GM06990 (cell line): ENCODE measurements at places on chromosomes 16 and 17.
A peak's percentile ranks its signal among the peaks of the same experiment; 100 is the strongest.

DNA sequence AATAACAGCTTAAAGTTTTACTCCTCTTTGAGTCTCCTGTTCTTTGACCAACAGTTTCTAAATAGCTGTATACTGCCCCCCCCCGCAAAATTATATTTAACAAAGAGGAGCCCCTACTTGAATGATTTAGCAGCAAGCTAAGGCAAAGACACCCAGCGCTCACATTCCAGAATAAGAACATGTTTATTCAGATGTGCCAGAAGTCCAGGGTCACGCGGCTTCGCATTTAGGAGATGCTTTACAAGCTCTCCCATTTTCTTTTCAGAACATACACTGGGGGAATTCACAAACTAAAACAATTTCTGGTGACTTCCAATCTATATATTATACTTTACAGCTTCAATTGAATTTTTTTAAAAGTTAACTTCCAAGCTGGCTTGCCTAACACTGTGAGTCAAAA, 5.3 kb downstream of the PLD6 start:
- no peak for DNase-seq

DNA sequence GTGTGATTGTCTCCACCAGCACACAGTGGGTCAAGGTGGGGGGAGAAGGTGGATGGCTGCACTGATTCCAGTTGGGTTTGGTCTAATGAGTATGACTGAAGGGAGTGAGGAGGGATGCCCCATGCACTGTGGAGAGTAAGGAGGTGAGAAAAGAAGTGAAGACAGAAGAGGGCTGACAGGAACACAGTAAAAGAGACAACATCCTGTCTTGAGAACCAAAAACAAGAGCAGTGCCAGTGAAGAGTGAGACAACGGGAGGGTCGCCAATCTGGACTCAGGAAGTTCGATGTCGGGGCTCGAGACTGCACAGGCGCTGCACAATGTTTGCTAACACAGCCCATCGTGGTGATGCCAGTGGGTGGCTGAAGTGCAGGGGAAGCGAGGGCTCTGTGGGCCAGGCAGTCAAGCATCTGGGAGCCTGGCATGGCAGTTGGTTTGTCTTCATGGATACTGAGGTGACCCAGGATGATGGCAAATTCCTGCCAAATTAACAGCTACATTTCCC, 34.1 kb downstream of the DUSP14 start:
- DNase-seq: no peak

DNA sequence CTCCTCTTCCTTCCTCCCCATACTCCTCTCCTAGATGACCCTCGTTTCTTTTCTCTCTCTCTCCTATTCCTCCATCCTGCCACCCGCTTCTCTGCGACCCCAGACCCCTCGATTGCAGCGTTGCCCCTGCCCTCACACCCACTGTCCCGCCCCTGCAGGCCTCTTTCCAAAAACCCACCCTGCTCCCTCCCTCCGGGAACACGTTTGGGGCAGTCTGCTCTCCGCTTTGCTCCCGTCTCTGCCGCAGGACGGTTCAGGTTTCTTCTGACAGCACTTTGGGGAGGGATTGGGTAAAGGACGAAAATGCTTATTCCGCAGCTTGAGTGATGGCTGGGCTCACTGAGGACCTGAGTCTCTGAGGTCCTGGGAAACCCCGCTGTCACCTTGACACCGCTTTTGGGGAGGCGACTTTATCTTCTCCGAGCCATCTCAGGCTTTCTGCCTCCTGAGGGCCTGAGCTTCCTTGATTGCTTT, 690 bp downstream of the NDE1 start:
- DNase-seq: peak; percentile 43

GRCh38 chr17:14845591-14846281, 419.4 kb downstream of the PMP22 start:
- no peak for DNase-seq

DNA sequence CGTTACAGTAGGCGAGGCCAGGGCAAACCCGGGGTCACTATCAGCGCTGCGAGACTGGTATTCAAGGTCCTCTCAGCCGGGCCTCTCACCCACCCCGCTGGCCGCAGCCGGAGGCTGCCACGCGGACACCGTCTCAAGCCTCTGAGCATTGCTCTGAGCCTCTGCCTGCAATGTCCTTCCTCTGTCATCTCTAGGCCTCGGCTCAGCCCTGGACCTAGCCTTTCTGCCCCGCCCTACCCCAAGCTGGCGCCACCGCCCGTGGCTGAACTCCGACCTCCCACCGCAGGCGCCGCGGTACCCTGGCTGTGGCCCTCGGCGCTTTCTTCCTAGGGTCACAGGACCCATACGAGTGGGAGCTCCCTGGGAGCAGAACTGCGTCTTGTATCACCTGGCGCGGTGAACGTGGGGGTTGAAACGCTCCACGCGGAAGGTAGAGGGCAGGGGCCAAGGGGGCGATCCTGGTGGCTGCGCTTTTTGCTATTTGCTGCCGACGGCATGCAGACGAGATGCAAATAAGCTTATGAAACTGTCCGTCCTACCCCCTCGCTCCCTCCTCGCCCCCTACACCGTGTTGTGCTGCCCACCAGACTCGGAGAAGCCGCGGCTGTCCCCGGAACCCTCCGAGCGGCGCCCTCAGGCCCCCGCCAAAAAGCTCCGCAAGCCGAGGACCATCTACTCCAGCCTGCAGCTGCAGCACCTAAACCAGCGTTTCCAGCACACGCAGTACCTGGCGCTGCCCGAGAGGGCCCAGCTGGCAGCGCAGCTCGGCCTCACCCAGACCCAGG, 3.7 kb downstream of the DLX4 start:
- DNase-seq: no peak

- DNase-seq: no peak
Measured at GRCh38 chr17:76151896-76152454, 10.9 kb upstream of the FOXJ1 start.

GRCh38 chr17:18008496-18009268, 30.3 kb downstream of the ATPAF2 start:
- DNase-seq: no peak

- no peak for DNase-seq
Measured at GRCh38 chr17:75634754-75635609, 1.7 kb downstream of the SMIM5 start.

DNA sequence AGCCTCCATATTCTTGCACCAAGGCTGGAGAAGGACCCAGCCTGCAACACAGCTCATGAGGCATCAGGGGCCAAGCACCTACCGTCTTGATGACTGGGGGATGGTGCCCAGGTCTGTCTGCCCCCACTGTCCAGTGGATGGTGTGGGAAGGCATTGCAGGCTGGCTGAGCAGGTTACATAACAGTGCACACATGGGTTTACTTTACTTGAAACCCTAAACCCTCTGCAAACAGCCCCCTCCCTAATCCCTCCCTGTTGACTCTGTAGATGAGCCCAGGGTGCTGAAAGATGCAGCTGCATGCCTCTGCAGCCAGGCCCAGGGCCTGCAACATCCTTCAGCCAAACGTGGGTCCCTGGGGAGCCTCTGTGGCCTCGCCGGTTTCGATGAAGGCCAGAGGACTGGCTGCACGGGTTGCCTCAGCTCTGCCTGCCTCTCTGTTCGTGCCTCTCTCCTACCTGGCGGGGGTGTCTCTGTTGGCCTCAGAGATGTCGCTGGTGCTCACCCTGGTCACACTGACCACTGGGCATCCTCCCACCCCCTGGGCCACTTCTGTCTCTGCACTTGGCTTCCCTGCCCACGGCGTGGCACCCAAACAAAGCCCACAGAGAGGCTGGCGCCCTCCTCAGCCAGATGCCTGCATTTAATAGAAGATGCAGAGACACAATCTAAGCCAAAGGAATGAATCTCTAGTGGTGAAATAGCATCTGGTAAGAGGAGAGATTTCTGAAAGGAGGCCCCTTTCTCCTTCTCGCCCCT, 95.1 kb downstream of the METRNL start:
- DNase-seq: peak; percentile 69

- DNase-seq: peak; percentile 28
Measured at GRCh38 chr16:8818504-8819270, 21.0 kb downstream of the PMM2 start.

GRCh38 chr16:27111486-27111885, 44.8 kb downstream of the C16orf82 start:
- DNase-seq: no peak

GRCh38 chr16:11903906-11904305, 11.8 kb downstream of the GSPT1 start:
- DNase-seq: no peak

DNA sequence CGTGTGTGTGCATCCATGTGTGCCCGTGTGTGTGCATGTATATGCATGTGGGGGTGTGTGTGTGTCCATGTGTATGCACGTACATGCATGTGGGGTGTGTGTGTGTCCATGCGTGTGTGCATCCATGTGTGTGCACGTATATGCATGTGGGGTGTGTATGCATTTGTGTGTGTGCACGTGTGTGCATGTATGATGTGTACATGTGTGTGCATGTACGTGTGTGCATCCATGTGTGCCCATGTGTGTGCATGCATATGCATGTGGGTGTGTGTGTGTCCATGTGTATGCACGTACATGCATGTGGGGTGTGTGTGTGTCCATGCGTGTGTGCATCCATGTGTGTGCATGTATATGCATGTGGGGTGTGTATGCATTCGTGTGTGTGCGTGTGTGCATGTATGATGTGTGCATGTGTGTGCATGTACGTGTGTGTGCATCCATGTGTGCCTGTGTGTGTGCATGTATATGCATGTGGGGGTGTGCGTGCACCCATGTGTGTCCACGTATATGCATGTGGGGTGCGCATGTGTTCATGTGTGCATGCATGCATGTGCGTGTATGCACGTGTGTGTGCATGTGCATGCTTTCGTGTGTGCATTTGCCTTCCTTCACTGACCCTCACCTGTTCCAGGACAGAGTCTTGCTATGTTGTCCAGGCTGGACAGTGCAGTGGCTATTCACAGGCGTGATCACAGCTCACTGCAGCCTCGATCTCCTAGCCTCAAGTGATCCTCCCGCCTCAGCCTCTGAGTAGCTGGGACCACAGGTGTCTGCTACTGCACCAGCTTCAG, 129.6 kb upstream of the TNRC6C start:
- DNase-seq: no peak

GRCh38 chr17:81164371-81165245, 699 bp upstream of the PVALEF start:
- DNase-seq: no peak

DNA sequence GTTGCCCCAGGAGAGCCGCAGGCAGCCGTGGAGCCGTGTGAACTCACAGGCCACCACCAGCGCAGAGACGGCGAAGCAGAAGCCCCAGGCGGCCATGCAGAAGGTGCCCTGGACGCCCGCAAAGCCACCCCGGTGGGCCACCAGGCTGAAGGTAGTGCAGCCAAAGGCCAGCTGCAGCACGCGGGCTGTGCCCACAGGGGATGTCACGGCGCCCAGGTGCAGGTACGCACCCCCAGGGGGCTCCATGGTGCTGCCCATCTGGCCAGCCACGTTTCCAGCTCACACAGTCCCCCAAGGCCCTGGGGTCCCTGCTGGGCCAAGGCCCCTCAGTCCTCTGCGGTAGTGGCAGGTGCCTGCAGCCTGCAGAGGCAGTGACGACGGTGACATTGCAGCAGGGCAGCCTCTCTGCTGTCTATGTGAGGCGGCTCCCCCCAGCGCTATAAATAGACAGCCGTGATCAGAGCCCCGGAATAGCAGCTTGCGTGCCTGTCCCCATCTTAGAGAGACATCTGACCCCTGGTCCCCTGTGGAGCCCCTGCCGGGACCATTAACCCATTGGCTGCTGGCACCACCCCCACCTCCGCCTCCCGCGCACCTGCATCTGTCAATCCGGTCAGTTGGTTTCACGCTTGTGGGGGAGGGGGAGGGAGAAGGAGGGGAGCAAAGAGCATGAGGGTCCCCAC, 4.5 kb upstream of the PYCR1 start:
- no peak for DNase-seq

GRCh38 chr17:45298546-45299285, 18.1 kb downstream of the MAP3K14 start:
- no peak for DNase-seq

DNA sequence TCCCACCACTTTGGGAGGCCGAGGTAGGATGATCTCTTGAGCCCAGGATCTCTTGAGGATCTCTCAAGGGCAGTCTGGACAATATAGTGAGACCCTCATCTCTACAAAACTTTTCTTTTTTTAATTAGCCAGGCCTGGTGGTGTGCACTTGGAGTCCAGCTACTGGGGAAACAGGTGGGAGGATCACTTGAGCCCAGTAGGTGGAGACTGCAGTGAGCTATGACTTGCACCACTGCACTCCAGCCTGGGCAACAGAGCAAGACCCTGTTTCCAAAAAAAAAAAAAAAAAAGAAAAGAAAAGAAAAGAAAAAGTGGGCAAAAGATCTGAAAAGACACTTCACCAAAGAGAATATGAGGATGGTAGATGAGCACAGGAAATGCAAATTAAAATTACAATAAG, 15.0 kb downstream of the RAB40B start:
- no peak for DNase-seq

- no peak for DNase-seq
Measured at GRCh38 chr17:14733376-14733775, 432.5 kb downstream of the HS3ST3B1 start.

DNA sequence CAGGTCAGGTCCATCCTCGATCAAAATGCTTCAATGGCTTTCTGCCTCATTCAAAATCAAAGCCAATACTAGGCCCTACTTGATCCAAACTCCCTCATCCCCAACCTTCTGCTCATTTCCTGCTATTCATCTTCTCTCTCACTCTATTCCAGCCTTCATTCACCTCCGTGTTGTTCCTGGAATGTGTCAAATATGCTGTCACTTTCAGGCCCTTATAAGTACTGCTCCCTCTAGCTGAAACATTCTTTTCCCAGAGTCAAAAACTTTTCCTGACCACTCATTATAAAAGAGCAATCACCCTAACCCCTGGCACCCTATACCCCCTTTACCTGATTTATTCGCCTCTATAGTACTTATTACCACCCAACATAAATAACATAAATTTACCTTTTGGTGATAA, 303.7 kb upstream of the PMFBP1 start:
- no peak for DNase-seq

GRCh38 chr17:27782791-27783206, 17.5 kb downstream of the NOS2 start:
- no peak for DNase-seq

GRCh38 chr17:74778960-74779359, 2.8 kb upstream of the NAT9 start:
- DNase-seq: no peak

GRCh38 chr17:37098910-37099664, 150.3 kb downstream of the AATF start:
- no peak for DNase-seq

GRCh38 chr17:16939208-16939576, 32.7 kb downstream of the TNFRSF13B start:
- no peak for DNase-seq

DNA sequence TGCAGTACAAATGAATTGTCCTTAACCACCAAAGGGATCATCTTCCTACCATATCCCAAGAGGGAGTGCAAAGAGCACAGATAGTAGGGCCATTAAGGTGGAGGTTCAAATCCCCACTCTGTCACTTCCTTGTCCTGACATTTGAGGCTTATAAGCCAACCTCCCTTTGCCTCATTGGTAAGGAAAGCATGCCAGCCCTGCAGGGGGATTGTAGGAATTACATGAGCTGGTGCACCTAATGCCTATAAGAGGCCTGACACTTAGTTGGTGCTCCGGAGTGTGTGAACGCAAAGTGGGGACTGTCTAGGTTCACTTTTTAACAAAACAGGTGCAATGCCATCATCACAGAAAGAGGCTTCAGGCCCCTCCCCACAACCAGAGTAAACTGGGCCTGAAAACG, 374.4 kb downstream of the SNX29 start:
- DNase-seq: no peak

- DNase-seq: no peak
Measured at GRCh38 chr17:76539631-76540271, at the start of gene PRCD. Gene PRCD (plus strand): TSS chr17:76540044. CDS start chr17:76540142, 98 bp downstream.
